ENCODE measurements at places on chromosomes 2 and 18.

DNA sequence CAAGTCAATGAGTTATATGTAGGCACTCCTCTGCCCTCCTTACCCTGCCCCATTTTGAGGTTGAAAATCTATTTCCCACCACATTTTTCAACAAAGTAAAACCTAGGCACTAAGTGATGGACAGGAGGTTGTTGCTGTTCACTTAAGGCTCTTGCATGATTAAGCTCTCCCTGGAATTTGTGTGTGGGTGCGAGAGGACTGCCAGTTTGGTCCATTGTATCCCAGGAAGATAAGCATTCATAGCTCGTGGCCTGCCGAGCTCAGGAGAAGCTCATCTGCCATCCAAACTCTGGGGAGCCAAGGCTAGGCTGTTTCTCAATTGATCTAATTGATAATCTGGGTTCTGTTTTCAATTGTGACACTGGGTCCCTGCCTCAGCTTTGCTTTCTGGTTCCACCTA, 4.7 kb upstream of the MAP4K4 start:
- DNase-seq, result no peak

GRCh38 chr2:26809876-26810577, 24.2 kb downstream of the CENPA start:
- no peak for DNase-seq

DNA sequence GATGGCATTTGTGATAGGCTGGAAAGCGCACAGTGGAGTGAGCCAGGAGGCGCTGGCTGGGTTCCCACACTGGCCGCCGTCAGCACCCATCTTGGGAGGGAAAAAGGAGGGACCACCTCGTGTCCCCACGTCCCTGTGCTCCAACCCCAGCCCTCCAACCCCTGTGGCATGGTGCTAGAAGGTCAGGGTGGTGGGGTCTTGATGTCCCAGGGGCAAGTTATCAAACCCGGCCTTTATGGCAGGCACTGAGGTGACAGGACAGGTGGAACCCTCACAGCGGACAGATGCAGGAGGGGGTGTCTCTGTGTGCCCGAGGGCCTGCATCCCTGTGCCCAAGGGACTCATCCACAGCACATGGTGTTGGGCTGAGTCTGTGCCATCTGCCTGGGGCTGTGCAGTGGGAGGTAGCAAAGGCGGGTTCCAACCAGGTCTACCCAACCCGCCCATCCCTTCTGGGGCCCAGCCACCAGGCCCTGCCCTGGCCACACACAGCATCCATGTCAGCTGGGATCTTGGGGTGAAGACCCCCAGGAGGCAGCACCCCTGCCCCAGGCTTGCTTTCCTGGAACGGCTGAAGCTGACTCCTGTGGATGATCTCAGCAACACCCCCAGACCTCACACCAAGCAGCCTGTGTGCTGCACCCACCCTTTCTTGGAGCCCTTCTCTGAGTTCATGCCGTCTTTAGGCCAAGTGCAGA, 246.1 kb downstream of the NDUFA10 start:
- no peak for DNase-seq

- no peak for DNase-seq
Measured at GRCh38 chr2:233938676-233939370, 21.6 kb downstream of the TRPM8 start.

DNA sequence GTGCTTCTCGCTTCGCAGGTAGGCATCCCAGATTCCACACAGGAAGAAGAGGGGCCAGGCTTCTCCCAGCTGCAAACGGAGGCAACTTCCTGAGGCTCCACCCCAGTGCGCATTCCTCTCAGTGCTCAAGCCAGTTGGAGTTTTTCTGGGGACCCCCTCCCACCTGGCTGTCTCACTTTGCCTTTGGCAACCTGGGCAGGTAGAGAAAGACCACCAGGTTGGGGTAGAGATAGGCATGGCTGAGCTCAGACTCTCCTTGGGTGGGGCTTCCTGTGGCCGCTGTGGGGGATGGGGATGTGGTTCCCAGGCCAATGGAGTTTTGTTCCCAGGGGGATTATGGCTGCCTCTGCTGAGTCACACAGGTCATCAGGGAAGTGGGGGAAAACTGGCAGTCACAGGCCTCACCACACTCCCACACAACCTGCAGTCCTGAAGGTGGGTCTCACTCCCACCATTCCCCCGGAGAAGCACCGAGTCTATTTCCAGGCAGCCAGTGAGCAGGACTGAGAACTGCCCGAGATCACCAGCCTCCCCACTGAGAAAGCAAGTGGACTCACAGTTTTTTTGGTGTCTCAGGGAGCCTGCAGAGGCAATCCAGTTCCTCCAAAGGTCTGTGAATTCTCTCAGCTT, 38.1 kb downstream of the SLC39A10 start:
- peak; percentile 23 for DNase-seq

- no peak for DNase-seq
Measured at GRCh38 chr2:196951973-196952372, 25.5 kb upstream of the PGAP1 start.

DNA sequence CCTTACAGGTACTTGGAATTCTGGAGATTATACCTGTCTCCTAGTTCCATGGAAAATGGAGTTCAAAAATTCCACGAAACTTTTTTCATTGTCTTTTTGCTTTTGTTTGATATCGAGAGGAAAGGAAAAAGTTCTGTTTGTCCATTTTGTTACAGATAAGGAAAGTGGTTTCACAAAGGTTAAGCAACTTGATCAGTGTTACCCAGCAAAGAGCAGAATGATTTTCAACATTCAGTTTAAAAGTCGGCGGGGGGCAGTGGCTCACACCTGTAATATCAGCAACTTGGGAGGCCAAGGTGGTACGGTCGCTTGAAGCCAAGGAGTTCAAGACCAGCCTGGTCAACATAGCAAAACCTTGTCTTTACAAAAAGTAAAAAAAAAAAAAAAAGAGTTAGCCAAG, 118.8 kb downstream of the LDLRAD4 start:
- DNase-seq, result no peak

GRCh38 chr2:96927405-96928171, 57.7 kb upstream of the SEMA4C start:
- peak; percentile 30 for DNase-seq

- DNase-seq, result no peak
Measured at GRCh38 chr2:110674620-110675555, 3.0 kb downstream of the BUB1 start.

GRCh38 chr18:51655327-51655698, 457.8 kb upstream of the MEX3C start:
- DNase-seq, result peak; percentile 46

- no peak for DNase-seq
Measured at GRCh38 chr18:54968807-54969206, 9.5 kb upstream of the CCDC68 start.

DNA sequence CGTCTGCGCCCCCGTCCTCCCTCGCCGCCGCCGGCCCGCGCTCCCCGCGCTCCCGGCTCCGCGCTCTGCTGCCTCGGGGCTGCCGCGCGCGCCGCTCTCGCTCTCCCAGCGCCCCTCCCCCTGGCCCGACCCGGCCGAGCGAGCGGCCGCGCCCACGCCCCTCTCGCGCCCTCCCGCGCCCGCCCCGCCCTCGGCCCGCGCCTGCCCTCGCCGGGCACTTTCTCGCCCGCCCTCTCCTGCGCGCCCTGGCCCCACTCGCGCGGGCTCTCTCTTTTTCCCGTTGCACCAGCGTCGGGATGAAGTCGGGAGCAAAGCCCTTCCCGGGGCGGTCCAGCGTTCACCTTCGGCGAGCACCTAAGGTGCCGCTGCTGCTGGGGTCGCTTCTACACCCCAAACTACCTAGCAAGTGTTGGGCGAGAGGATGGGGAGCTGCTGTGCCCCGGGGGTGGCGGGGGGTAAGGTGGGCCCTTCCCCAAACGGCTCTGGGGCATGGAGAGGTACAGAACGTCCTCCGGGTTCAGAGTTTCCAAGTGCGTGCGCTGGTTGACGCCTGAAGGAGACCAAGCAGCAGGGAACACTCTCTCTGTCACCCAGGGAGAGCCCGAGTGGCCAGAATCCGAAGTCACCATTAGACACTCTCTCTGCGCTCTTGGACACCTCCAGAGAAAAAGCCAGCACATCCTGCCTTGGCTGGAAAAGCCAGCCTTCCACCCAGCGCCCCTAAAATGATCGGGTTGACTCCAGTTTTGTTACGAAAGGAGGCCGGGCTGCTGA, at the start of gene COLEC12:
TSS of gene COLEC12 (minus strand) at position 70 of the 774 bp plus-strand sequence. CDS start 187 bp downstream, outside the sequence.
- DNase-seq, result no peak

DNA sequence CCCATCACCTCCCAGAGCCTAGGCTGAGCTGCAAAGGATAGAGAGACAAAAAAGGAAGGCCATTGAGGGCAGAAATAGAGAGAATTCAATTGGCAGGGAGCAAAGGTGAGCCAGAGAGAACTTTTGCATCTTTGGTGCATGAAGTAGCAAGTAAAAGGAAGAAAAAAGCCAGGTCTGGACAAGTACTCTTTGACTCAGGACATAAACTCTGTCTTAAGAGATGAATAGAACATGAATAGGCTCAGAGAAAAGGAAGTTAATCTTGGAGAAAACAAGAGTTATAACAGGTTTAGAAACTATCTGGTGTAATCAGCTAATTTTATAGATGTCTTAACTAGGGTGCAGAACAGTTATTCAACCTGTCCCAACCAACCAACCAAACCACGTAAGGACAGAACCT, 95.2 kb downstream of the CNTNAP5 start:
- no peak for DNase-seq

GRCh38 chr2:121076498-121076820, 208.5 kb downstream of the TFCP2L1 start:
- no peak for DNase-seq

DNA sequence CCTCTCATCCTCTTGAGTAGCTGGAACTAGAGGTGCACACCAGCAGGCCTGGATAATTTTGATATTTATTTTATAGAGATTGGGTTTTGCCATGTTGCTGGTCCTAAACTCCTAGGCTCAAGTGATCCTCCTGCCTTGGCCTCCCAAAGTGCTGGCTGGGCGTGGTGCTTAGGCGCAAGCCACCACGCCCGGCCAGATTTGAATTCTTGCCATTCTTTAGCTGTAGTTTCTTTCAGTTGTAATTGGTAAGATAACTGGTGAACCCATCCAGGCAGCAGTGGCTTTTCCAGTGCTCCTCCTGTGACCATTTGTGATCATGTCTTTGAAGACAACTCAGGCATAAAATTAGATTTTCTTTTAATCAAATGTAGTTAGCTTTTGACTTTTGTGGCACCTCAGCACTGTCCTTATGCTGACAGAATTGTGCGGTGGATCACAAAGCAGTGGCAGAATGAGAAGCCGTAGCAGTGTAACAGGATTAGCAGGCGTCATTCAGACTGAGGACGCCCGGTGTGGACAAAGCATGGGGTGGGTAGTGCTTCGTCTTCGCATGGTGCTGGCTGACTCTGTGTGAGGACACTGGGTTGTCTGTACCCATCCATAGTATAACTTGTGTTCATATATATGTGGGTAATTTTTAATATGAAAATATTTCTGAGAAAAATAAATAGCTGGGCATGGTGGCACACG, 30.0 kb upstream of the TOGARAM2 start:
- DNase-seq, result no peak

DNA sequence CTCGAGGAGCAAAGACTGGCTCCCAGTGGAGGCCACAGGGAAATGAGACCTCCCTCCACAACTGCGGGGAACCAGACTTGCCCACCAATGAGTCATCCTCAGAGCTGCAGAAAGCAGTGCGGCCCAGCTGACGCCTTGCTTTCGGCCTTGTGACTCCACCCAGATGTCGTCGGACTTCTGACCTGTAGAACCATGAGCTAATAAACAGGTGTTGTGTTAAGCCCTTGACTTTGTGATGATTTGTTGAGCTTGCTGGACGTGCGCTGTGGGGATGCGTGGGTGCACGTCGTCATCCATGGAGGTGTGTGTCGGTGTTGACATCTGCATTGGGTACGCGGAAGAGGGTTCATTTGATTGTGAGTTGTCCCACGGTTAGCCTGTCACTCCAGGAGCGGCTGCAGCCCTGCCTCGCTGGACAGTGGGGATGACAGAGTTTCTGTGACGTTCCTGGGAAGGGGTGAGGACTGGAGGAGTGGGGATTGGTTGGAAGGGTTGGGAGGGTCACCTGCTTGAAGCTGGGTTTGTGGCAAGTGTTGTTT, 154.1 kb downstream of the SH3BP4 start:
- no peak for DNase-seq

GRCh38 chr2:197339496-197340220, 29.1 kb upstream of the ANKRD44 start:
- DNase-seq, result no peak

All from NCI-H1436 (cell line).